ENCODE measurements at places on chromosomes 1 and 21. TPM values are rescaled to one million over a fixed set of nuclear protein-coding genes. Genes with fewer than 3 reads are reported as not detected.

DNA sequence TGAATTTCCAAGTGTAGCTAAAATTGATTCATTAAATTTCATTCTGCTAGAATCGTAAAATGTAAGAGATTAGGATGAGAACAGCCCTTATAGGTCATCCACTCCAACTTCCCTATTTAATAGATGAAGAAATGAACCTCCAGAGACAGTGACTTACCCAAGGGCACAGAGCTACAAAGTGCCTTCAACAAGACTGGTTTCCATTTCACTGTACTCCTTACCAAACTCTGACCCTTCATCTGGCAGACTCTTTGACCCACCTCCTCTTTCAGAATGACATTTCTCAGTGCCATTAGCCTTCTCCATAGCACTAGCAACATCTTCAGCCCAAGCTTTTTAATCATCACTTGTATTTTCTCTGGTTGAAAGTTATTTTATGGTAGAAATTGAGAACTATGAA, 161.3 kb downstream of the NEK7 start:
- no peak for DNase-seq

DNA sequence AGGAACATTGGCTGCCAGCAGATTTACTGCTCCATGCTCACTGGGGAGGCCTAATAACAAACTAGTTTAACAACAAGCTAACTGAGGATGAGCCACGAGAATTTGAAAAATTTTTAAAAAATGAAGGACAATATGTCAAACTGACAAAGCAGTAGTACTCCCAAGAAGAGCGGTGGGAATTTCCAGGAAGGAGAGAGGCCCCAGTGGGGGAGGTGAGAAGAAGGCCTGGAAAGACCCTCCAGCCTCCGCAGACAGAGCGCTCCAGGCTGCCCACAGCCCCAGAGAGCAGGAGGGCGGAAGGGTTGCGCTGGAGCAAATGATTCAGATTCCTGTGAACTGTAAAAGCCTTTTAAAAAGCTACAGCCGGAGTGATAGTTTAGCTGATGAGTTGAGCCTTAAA, 78.5 kb downstream of the SIPA1L2 start:
- DNase-seq, result no peak

- DNase-seq, result peak; percentile 76
These were observed 1.1 kb downstream of the SKI start for GRCh38 chr1:2229037-2229864.

DNA sequence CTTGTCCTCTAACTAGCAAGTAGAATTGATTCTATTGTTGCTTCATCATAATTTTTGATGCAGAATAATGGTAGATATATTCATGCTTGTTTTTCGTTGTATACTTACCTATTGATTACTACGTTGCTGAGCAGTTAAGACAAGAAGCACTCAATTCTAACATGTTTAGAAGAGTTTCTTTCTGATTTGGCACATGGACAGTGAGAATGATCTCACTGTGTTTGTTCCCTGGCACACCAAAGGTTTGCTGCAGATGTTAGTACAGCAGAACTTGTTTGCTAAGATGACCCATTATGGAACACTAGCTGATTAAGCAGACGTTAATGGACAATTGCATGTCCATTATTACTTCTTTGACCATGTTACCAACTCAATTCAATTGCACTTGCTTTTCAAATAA, 184.7 kb upstream of the SGIP1 start:
- DNase-seq, result no peak

Gene KCNH1
- total RNA-seq, result 0.08 TPM

DNA sequence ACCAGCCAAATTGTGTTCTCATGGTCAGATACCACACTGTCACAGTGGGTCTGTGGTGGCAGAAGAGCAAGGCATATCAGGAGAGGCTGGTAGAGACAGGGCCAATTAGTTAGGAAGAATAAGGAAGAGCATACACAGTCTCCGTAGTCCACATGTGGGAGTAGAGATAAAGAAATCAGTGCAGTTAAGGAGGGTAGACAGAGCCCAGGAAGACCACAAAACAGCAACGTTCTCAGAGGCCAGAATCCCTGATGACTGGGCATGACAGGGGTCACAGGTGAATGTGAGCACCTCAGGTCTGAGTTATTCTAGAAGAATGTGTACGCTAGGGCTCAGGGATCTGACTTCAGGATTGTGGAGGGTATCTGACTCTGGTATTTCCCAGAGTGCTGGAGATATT, 31.7 kb downstream of the CD48 start:
- DNase-seq, result no peak

DNA sequence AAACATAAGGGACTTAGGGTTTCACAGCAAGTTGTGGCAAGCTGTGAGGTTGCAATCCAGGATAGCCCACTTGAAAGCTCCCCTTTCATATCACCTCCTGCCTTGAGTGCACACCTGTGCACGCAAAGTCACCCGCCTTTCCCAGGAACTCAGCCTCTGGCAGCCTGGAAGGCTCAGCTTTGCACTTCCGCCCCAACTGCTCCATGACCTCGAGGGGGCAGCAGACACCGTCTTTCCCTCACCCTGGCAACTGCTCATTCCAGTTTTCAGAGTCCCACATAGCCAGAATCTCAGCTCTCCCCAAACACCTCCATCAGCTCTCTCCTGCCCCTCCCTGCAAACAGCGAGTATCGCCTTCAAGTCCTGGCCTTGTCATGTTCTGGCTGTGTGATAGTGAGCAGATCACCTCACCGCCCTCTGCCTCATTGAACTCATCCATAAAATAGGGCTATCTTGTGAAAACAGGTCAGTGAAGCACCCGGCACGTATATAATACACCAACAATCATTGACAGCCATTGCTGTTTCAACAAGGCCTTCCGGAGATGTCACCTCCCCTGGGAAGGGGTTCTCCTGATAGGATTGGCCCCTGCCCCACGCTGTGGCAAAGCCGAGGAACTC, 32.2 kb upstream of the EPB41 start:
- DNase-seq, result peak; percentile 87

Gene SIPA1L2
- total RNA-seq, result 3.0 TPM

Gene RBM8A
- total RNA-seq, result 45.0 TPM

DNA sequence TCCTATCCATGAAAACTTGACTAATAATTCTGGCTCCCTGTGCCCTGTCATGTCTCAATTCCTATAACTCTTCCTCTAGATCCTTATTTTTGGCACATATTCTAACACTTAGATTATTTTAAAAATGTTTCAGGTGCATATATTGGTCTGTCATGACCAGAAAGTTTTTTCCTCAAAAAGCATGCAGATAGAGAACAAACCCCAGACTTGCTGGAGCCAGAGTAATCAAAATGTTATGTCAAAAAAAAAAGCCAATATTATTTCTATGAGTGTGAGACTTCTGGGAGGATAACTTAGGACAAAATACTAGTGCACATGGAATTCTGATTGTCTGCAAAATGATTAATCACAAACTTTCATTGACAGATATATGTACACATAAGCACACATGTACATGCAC, 135.1 kb upstream of the MROH9 start:
- no peak for DNase-seq

Gene GRHL3
- 0.40 TPM for total RNA-seq

DNA sequence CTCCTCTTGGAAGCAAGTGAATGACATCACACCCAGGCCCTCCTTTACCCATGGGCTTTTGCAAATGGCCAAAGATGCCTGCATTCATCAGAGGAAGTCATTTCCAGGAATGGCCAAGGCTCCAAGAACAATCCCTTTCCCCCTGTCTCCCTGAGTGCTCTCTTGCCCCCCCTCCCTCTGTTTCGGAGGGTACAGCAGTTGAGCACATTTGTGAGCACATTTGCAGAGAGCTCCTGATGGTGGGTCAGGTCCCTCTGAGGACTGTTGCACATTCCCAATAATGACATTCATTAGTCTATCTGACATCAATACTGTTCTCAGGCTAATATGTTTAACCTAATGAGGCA, 113.4 kb downstream of the MATN1 start:
- no peak for DNase-seq

GRCh38 chr1:108009603-108010195, 44.7 kb upstream of the VAV3 start:
- DNase-seq, result no peak

Gene FOXD2
- 0.55 TPM for total RNA-seq

DNA sequence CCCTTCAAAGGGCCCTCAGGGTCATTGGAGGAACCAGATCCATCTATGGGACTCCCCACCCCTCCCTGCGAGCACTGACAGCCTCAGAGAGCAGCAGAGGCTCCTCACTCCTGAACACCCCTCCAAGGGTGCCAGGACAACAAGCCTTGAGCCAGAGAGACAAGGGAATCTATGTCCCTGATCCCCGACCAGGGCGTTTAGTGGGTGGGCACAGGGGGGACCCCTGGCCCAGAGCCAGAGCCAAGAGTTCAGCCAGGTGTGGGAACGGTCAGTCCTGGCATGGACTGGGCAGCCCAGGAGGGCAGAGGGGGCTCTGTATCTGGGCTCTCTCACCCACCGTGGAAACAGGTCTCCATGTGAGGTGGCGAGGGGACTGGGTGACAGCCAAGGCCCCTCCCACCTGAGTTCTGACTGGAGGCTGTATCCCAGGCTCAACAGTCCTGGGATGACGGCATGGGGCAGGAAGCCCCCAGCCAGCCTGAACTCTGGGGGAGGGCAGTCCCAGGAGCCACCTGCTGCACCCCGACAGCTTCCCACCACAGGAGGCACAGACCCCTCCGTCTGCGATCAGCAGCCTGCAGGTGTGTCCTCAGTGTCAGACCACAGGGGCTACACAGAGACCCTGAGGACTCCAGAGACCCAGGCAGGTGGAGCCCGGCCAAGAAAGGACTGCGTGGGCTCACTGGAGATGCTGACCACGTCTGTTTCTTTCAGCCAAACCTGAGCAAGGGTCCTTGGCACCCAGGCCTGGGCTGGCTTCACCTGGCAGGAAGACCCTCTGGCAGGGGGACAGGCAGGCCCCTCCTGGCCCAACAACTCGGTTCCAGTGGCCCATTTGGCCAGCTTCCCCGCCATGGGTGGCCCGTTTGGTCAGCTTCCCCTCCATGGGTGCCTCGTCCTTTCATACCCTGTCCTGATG, 11.2 kb upstream of the SRARP start:
- no peak for DNase-seq

DNA sequence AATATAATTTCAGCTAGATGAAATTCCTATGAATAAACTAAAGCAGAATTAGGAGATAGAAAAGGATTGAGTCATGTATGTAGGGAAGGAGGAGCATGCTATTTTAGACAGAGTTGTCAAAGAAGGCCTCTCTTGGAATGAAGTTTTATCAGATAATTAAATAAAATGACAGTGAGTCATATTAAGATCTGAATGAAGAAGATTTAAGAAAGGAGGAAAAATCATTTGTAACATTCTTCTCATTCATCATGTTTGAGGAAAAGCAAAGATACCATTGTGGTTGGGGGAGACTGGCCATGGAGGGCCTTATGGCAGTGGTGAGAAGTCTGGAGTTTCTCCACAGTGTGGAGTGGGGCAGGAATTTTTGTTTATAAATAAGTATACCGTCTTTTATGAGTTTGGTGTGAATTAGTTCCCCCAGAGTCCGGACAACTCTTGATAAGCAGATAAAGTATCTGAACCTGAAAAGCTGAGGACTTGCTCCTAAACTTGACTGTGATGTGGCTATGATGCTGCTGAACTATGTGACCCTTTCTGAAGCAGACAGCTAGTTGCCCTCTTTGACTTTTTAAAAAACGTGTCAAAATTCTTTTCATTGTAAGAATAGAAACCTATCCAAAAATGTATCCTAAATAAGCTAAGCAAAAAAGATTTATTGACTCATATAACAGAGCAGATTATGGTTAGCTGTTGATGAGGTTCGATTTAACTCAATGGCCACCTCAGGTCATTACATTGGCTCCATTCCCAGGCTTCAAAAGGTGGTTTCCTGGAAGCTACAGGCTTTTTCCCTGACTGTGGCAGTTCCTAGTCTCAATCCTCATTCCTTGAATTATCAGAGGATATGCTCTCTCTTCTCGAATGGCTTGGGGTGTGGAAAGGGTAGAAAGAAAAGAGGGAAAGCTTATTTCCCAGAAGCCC, 90.8 kb downstream of the LHX9 start:
- DNase-seq, result no peak

Gene LRRC71
- not detected for total RNA-seq

All from left lobe of liver (tissue), 2 donors.